CD4-positive, alpha-beta T cell treated with Interleukin-21 for 1 hour (primary cell): ENCODE measurements at places on chromosomes 7 and 10.

DNA sequence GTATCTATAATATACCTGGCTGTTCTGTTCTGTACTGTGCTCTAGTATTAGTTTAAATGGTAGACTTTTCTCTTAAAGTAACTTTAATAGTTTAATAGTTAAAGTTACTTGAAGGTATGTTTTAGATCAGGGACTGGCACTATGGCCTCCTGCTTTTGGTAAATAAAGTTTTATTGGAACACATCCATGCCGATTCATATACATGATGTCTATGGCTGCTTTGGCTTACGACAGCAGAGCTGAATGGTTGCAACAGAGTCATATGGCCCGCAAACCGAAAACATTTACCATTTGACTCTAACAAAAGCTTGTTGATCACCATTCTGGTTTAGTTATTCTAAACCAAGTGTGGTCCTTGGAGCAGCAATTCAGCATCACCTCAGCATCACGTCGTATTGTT is 6.7 kb downstream of the LUC7L2 start:
- DNase-seq: no peak

DNA sequence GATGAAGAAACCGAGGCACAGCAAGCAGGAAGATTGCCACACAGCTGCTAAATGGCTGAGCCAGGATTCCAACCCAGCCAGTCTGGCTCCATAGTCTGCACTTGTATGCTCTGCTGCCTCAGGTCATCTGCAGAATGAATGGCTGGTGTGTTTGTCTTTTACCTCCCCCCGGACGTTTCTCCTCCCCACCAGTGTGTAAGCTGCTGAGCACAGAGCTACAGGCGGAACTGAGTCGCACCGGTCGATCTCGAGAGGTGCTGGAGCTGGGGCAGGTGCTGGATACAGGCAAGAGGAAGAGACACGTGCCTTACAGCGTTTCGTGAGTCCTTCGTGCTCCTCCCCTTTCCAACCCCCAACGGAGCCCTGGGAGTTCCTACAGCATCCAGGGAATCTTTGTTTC is 2.6 kb downstream of the CNPY4 start:
- DNase-seq: no peak

DNA sequence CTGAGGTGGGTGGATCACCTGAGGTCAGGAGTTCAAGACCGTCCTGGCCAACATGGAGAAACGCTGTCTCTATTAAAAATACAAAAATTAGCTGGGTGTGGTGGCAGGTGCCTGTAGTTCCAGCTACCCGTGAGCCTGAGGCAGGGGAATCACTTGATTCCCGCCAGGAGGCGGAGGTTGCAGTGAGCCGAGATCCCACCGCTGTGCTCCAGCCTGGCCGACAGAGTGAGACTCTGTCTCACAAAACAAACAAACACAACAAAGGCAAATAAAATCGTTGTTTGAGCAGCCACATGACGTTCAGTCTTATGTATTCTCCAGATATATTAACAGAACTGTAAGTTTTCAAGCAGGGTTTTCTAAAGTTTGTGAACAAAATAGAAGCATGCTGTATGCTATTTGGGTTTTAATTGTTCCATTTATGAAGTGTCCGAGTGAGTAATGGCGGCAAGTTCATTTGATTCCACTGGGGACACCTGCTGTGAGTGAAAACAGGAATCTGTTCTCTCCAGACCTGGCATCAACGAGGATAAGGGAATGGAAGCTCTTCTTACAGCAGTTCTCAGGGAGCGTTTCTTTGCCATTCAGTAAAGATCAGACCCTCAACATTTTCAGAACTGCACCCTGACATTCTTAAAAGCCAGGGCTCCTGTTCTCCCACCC is 122.5 kb upstream of the PITRM1 start:
- no peak for DNase-seq

DNA sequence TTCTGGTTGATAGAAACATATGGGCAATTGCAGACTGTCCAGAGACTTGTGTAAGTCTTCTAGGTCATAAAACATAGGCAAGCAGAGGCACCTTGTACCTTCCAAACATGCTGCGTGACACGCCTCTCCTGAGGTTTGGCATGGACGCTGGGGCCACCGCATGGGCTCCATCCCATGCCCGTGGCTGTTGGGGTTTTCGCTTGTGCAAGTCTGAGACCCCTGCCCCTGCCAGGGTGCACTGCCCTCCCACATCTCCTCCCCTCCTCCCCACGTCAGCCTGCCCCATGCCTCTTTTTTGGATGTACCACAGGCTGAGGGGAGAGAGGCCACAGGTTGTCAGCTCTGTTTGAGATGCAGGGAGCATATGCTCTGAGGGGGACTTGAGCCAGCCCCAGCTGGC is 19.0 kb downstream of the EIF3B start:
- DNase-seq: no peak

GRCh38 chr7:123711832-123712293 is 36.9 kb downstream of the WASL start:
- no peak for DNase-seq

DNA sequence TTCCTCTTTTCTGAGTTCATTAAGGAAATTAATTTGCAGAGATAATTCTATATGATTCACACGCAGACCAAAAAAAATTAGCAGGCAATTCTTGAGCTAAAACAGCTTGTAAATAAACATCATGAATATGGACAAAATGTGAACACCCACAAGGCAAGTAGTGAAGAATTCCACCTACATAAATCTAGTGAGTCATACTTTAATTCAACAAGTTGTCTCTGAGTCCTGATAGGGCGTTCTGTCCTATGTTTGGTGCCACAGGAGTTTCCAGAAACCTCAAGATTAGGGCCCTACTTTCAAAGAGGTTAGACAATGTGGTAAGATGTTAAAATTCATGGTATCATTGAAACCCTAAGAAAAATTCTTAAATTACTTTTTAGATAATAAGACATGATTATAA is 122.3 kb downstream of the SGMS1 start:
- DNase-seq: no peak

DNA sequence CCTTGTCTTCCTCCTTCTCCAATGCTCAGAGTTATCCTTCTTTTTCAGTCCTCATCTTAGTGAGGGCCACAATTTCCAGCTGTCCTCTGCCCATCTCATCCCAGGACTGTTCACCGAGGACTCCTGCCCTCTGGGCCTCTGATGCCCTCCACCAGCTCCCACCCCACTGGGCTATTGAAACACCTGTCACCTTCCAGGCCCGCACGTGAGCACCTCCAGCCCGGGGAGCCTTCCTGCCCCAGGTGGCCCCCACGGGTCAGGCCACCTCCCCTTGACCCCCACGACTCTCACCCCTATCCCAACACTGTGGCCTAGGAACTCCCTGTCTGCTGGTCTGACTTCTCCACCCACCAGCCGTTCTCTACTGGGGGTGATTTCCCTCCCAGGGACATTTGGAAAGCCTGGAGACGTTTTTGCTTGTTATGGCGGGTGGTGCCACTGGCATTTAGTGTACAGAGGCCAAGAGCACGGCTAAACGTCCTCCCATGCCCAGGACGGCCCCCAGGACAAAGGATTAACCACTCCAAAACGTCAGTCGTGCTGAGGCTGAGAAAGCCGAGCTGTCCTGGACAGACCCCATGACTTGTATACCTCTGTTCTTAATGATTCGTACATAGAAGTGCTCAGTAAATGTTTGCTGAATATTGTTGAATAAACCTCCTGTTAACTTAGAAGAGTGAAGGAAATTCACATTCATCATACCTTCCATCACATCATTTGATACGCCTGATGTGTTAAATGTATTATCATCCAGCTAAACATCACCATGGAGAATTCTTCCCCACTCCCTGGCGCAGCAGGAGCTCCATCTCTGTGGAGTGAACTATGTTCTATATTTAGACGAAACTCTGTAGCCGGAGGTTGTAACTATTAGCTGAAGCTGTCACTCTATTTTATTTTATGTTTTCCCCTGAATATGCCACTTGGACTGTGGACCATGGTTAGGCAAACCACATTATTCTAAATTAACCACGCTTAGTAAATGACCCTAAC is 270.1 kb upstream of the SHH start:
- no peak for DNase-seq

DNA sequence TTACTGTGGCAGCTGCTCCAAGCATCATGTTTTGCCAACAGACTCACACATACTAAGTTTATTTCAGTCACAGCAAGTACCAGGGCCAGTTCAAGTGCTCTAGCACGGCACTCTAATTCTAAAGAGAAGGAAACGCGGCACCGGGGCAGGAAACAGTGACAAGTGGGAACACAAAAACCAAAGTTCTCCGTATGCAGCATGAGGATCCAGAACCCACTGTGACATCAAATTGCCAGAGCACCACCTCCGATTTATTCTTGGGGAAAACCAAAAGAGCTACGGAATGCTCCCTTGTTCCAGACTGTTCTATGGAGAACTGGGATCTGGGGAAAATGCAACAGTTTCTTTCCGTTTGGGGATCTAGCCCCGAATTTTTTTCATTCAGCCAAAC is 448 bp upstream of the PTER start:
- DNase-seq: no peak

GRCh38 chr10:124025660-124026588 is 67.5 kb downstream of the CHST15 start:
- peak; percentile 17 for DNase-seq

- DNase-seq: no peak
These were observed 34.8 kb downstream of the SGCE start for GRCh38 chr7:94621120-94621519.

- DNase-seq: no peak
These were observed 292.9 kb upstream of the ZMIZ1 start for GRCh38 chr10:78775891-78776290.

- DNase-seq: no peak
These were observed 19.6 kb downstream of the PCLO start for GRCh38 chr7:83143107-83143506.

- no peak for DNase-seq
These were observed 19.1 kb downstream of the PLCE1 start for GRCh38 chr10:94012834-94013233.

DNA sequence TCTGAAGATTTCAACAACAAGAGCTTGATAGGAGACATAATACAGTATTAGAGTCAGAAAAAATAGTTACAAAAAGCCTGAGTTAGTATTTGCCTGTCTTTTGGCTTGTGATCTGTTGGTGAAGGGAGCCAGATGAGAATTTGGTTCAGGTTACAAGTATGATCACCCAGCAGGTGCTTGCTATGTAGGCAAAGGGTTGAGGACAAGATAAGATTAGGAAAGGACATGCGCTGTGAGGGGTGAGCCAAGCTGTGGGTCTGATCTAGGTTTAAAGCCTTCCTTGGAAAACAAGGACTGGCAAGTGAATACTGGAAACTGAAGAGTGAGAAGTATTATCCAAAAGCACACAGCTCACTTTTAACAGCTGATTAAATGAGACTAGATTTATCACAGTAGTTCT is 28.7 kb upstream of the CD36 start:
- no peak for DNase-seq

- DNase-seq: no peak
These were observed 50.4 kb upstream of the NFE2L3 start for GRCh38 chr7:26101361-26102151.

GRCh38 chr10:132368881-132369635 is 27.9 kb upstream of the PWWP2B start:
- DNase-seq: no peak

DNA sequence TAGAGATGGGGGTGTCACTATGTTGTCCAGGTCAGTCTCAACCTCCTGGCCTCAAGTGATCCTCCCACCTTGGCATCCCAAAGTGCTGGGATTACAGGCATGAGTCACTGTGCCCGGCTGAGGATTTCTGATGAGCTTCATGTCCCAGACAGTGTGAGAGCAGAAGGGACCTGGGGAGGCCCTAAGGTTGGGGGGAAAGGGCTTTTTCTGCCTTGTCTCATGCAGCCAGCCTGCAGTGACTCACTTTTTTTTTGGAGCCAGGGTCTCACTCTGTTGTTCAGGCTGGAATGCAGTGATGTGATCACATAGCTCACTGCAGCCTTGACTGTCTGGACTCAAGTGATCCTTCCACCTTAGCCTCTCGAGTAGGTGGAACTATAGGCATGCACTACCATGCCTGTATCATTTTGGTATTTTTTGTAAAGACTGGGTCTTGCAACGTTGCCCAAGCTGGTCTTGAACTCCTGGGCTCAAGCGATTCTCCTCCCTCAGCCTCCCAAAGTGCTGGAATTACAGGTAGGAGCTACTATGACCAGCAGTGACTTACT is 14.6 kb downstream of the COL26A1 start:
- DNase-seq: no peak

GRCh38 chr7:4076701-4077294 is 605.3 kb upstream of the FOXK1 start:
- DNase-seq: no peak

DNA sequence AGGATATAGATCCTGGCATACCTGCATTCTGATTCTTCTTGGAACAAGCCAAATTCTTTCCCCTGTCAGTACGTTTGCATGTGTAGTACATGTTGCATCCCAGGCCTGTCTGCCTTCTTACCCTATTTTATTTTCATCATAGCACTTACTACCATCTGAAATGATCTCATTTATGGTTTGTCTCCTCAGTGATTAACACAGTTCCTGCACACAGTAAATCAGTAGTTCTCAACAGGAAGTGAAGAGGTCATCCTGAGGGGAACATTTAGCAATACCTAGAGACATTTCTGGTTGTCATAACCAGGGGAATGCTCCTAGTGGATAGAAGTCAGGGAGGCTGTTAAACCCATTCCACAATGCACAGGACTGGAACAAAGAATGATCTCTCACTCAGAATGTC is 38.2 kb upstream of the SLC26A4 start:
- DNase-seq: no peak

GRCh38 chr7:44727158-44727936 is 21.3 kb upstream of the ZMIZ2 start:
- no peak for DNase-seq

DNA sequence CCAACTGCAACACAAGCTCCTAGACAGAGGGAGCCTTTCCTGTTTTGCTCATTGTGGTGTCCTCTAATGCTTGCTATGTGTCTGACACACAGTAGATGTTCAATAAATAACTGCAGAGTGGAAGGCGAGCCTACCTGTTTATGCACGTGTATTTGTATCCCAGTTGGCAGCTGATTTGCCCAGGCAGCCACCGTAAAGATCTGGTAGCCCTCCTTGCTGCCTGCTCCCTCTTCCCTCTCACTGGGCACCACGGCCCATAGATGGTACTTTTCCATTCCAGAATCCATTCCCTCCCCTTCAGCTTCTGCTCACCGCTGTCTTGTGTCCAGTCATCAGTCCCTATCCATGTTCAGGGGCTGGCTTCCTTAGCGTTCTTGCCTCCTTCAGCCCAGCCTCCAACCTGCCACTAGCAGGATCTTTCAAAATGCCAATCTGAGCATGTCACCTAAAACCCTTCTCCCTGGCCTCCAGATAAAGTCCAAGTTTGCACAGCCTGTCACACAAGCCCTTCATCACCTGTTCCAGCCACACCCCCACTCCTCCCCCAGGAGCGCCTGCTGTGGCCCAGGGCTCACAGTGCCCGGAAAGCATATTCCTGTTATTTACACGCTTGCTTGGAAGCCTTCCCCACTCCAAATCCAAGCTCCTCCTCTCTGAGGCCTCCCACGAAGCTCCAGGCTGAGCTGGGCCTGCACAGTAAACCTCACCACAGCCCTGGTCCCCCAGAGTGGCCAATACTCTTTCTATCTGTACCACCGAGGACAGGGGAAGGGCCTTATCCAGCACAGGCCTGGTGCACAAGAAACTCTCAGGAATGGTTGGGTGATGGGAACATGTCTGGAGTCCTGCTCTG is 21.0 kb downstream of the ZCCHC24 start:
- no peak for DNase-seq

GRCh38 chr10:73887294-73888039 is 13.1 kb upstream of the CAMK2G start:
- no peak for DNase-seq

- DNase-seq: no peak
These were observed 464.1 kb downstream of the SUGCT start for GRCh38 chr7:40598915-40599314.

GRCh38 chr10:125377368-125377767 is 217.0 kb upstream of the CTBP2 start:
- DNase-seq: no peak

GRCh38 chr10:22252224-22252800 is 34.5 kb upstream of the EBLN1 start:
- peak; percentile 52 for DNase-seq
